Hair follicle dermal papilla cell (primary cell): ENCODE measurements at places on chromosomes 11 and 22. TPM values are rescaled to one million over a fixed set of nuclear protein-coding genes. Genes with fewer than 3 reads are reported as not detected.

The ABTB2 gene
- total RNA-seq: 9.0 and 9.1 TPM in 2 replicates

The ANO5 gene
- 0.12 and 0.65 TPM in 2 replicates for total RNA-seq

The C11orf42 gene
- 0.16 TPM in 1 of 2 replicates, not detected in the other for total RNA-seq

The LRFN4 gene
- total RNA-seq: 24.2 and 28.3 TPM in 2 replicates

The SPTBN2 gene
- 0.24 and 0.81 TPM in 2 replicates for total RNA-seq
